Spleen (tissue), 13 donors: ENCODE measurements at places on chromosomes 3 and 15. TPM values are rescaled to one million over a fixed set of nuclear protein-coding genes. Genes with fewer than 3 reads are reported as not detected.

DNA sequence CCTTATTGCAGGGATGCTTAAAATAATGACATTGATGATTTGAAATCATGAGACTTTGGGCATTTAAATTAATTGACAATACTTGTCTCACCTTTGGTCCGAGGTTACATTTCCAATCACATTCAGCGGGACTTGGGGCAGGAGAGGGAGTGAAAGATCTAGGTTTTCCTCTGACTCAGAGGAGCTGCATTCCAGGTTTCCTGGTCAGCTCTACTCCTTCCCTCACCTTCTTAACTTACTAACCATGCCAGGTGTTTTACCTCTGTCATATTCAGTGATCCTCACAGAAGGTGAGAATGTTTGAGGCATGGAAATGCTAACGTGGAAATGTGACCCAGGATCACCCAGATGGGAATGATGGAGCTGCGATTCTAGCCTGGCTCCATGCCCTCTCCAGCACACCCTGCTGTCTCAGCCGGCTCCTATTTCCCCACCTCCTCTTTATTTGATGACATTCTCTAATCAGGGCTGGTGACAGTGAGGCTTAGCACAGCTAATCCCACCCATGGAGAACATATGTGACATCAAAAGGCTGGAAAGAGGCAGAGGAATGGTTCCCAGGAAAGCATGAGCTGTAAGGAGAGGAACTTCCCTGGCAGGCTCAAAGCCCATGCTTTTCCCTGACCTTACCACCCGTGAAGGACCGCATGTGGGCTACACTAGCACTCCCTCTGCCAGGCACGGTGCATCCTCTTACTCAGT, 38.7 kb downstream of the THSD4 start:
- DNase-seq, result no peak

- no peak for DNase-seq
Measured at GRCh38 chr15:48842501-48842900, 31.6 kb upstream of the CEP152 start.

DNA sequence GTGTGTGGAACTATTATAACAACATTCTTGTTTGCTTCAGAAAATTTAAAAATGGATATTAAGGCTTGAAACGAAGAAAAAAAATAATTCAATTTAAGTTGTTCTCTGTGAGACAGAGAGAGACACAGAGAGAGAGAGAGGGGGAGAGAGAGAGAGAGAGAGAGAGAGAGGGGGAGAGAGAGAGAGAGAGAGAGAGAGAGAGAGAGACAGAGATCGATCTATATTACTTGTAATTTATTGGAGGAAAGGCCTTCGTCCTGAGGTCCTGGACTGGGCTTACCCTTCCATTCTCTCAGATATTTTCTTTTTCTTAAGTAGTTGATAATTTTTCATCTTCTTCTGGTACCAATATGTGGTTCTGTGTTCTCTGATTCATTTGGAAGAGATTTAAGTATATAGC, 25.9 kb downstream of the MFSD1 start:
- no peak for DNase-seq

- DNase-seq, result no peak
Measured at GRCh38 chr15:60000113-60000823, 3.8 kb upstream of the FOXB1 start.

TGM4 gene
- not detected for total RNA-seq

P4HTM gene
- total RNA-seq, result 27.3 TPM
